ENCODE measurements at places on chromosomes 16 and 17. TPM values are rescaled to one million over a fixed set of nuclear protein-coding genes. Genes with fewer than 3 reads are reported as not detected.

Gene CCL3
- total RNA-seq, result 77.2 TPM

Gene CA7
- not detected for total RNA-seq

Gene GID4
- 11.0 TPM for total RNA-seq

Gene NPIPB5
- total RNA-seq, result 395 TPM

Gene TBC1D3I
- total RNA-seq, result 1.1 TPM

- no peaks in the 10 kb centered on the region for H3K4me1 ChIP-seq
- no peak overlapping the region for H3K4me3 ChIP-seq
- H3K36me3 ChIP-seq, result no peaks in the 10 kb centered on the region
- no peak overlapping the region for H3K27ac ChIP-seq
- H3K27me3 ChIP-seq, result no peaks in the 10 kb centered on the region
Observed at GRCh38 chr16:82855471-82855870, 228.7 kb downstream of the CDH13 start.

DNA sequence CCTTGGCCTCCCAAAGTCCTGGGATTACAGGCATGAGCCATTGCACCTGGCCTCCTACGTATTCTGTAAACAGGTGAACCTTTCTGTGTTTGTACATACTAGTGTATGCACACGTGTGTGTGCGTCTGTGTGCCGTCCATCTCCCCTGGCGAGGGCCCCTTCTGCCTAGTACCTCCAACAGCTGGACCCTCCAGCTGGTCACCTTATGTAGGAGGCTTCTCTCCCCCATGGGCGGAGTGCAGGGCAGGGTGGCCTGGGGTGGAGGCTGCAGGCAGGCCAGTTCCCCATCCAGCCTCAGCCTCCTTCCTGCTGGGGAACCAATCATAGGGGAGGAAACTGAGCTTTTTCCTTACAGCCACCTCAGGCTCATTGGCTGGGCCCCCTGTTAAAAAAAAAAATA is 24.4 kb upstream of the DOC2B start:
- H3K36me3 ChIP-seq, result no peaks in the 10 kb centered on the region
- no peak overlapping the region for H3K27ac ChIP-seq
- H3K4me1 ChIP-seq, result no peaks in the 10 kb centered on the region
- no peak overlapping the region for H3K4me3 ChIP-seq
- no peak for DNase-seq

DNA sequence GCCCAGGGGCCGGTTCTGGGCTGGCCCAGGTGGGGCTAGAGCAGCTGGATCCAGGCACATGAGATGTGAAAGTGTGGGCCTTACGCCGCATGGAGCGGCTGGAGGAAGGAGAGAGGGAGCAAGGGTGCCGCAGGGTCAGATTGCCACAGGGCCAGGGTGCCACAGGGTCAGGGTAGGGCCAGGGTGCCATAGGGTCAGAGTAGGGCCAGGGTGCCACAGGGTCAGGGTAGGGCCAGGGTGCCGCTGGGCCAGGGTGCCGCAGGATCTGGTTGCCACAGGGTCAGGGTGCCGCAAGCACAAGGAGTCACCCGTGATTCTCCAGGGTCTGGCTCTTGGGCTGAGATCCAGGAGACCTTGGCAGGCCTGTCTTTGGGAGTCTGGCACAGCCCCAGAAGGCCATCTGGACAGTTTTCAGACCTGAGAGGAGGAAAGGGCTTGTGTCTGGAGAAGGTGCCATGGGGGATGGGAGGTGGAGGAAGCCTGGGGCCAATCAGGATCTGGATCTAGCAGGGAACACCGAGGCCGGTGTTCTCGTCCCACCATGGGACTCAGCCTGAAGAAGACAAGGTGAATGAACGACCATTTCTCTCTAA is 13.1 kb upstream of the LASP1NB start:
- DNase-seq, result no peak
- peak overlapping the region; percentile 21 for H3K27ac ChIP-seq
- no peaks in the 10 kb centered on the region for H3K27me3 ChIP-seq
- H3K4me3 ChIP-seq, result no peak overlapping the region

GRCh38 chr17:39139161-39139511 is 12.3 kb downstream of the PLXDC1 start:
- no peaks in the 10 kb centered on the region for H3K4me1 ChIP-seq
- H3K36me3 ChIP-seq, result no peaks in the 10 kb centered on the region
- no peaks in the 10 kb centered on the region for H3K27me3 ChIP-seq
- H3K4me3 ChIP-seq, result no peak overlapping the region
- no peak for DNase-seq

- no peak overlapping the region for H3K4me3 ChIP-seq
- H3K27me3 ChIP-seq, result peaks cover 12% of the 10 kb centered on the region
- H3K27ac ChIP-seq, result no peak overlapping the region
- DNase-seq, result no peak
- no peaks in the 10 kb centered on the region for H3K4me1 ChIP-seq
Observed at GRCh38 chr16:30829130-30830071, 42.4 kb upstream of the ZNF629 start.

- no peak overlapping the region for H3K27ac ChIP-seq
- DNase-seq, result peak; percentile 35
- peaks cover 7% of the 10 kb centered on the region for H3K4me1 ChIP-seq
- H3K27me3 ChIP-seq, result peaks cover 59% of the 10 kb centered on the region
- H3K36me3 ChIP-seq, result no peaks in the 10 kb centered on the region
Observed at GRCh38 chr17:31392856-31393748, 1.6 kb downstream of the RAB11FIP4 start.

DNA sequence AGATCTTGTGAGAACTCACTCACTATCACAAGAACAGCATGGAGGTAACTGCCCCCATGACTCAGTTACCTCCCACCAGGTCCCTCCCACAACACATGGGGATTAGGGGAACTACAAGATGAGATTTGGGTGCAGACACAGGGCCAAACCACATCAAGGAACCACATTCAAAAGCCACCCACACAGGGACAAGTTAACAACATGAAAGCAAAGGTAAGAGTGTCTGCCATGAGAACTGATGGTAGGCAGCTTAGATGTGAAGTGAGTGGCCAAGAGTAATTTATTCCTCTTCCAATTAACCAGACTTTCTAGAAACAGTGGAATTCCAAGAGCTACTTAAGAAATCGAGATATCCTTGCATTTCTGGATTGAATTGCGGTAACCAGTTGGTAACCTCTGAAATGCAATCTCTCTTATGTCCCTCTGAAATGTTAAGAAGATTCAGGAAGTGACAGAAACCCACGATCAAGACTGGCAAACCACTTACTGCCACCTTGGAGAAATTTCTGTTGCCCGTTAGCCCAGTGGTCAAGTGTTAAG is 167.4 kb upstream of the CACNG5 start:
- H3K27ac ChIP-seq, result peak overlapping the region; percentile 4
- H3K27me3 ChIP-seq, result no peaks in the 10 kb centered on the region
- peaks cover 16% of the 10 kb centered on the region for H3K36me3 ChIP-seq
- H3K4me3 ChIP-seq, result no peak overlapping the region
- H3K4me1 ChIP-seq, result peaks cover 30% of the 10 kb centered on the region

GRCh38 chr16:67766291-67766690 is 40.1 kb downstream of the RANBP10 start:
- no peaks in the 10 kb centered on the region for H3K27me3 ChIP-seq
- H3K36me3 ChIP-seq, result peaks cover 11% of the 10 kb centered on the region
- DNase-seq, result no peak
- no peak overlapping the region for H3K27ac ChIP-seq
- H3K4me1 ChIP-seq, result peaks cover 4% of the 10 kb centered on the region

GRCh38 chr16:1818204-1818872 is 8.3 kb downstream of the HAGH start:
- H3K27ac ChIP-seq, result no peak overlapping the region
- H3K4me3 ChIP-seq, result no peak overlapping the region
- H3K27me3 ChIP-seq, result no peaks in the 10 kb centered on the region

DNA sequence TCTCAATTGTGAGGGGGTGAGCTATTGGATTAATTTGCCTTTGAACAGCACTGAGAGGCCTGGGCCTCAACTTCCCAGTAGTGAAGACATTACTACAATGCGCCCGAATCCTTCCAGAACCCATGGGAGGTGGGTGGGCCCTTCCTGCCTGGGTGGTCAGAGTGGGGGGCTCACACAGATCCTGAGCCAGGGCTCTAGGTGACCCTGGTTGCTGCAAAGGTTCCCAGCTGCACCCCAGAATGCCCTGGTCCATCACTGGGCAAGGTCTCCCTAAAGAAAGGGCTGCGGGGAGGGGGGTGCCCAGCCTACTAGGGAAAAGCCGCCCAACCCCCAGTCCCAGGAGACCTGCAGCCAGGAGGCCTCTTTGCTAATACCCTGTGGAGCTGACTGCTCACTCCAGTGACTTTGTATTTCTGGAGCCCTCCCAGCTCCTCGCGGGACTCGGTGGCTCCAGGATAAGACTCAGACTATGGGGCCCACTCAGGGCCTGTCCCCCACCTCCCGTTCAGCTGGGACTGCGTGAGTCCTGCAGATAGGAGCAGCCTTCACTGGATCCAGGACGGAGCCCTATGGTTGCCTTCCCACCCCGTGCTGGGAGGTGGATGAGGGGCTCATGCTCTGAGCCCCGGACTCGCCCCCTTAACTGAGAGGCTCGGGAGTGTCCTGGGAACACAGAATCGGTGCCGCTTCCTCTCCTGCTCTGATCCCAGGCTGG is 40.2 kb downstream of the SLC7A5 start:
- DNase-seq, result no peak
- no peak overlapping the region for H3K27ac ChIP-seq
- H3K36me3 ChIP-seq, result peaks cover 12% of the 10 kb centered on the region

- peaks cover 36% of the 10 kb centered on the region for H3K27me3 ChIP-seq
- no peaks in the 10 kb centered on the region for H3K36me3 ChIP-seq
- peaks cover 3% of the 10 kb centered on the region for H3K4me1 ChIP-seq
- H3K4me3 ChIP-seq, result no peak overlapping the region
Observed at GRCh38 chr17:6355196-6355595, 79.7 kb downstream of the AIPL1 start.

DNA sequence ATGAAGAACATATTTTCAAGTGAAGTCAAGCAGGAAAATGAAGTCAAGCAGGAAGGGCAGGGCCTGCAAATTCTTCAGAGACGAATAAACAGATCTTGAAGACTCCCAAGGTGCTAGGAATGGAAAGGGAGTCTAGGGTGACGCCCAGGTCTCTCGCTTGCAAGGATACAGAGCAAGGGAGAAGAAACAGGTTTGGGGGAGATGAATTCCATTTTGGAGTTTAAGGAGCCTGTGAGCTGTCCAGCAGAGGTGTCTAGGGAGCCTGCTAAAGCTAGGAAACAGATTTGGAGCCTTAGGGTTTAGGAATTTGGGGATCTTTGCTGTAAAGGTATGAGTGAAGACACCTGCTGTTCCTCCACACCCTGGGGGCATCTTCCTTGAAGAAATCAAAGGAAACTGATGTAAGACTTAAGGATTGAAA is 2.0 kb upstream of the UNKL start:
- no peak for DNase-seq
- H3K4me1 ChIP-seq, result peaks cover 48% of the 10 kb centered on the region
- H3K27me3 ChIP-seq, result no peaks in the 10 kb centered on the region

GRCh38 chr17:64135000-64135399 is 5.1 kb upstream of the ERN1 start:
- no peak overlapping the region for H3K4me3 ChIP-seq
- H3K4me1 ChIP-seq, result peaks cover 15% of the 10 kb centered on the region
- no peak overlapping the region for H3K27ac ChIP-seq
- H3K36me3 ChIP-seq, result no peaks in the 10 kb centered on the region

DNA sequence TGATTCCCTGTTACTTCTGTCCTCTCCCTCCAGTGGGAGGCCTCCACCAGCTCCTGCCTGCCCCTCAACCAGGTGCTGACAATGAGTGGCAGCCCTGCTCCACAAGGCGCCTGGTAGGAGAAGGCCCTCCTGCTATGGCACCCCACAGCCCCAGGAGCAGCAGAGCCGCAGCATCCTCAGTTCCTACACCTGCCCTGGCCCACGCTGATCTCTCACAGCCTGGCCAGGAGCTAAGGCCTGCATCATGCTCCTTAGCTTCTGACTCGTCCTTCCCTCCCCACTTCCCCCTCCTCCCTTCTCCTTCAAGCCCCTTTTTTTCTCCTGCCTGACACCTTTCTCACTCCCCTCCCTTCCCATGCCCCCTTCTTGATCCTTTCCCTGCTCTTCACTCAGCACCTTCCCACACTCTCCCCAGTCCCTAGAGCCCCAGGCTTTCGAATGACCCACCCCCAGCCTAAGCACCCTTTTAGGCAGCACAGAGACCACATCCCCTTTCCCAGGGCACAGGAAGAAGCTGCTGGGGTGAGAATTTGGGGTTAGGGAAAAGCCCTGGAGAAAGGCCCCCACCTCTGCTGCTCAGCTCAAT is 6.5 kb downstream of the PROCA1 start:
- H3K27me3 ChIP-seq, result no peaks in the 10 kb centered on the region
- peaks cover 2% of the 10 kb centered on the region for H3K4me1 ChIP-seq
- DNase-seq, result no peak

- peaks cover 41% of the 10 kb centered on the region for H3K4me1 ChIP-seq
- no peaks in the 10 kb centered on the region for H3K27me3 ChIP-seq
- peak overlapping the region; percentile 16 for H3K4me3 ChIP-seq
- peak; percentile 94 for DNase-seq
Observed at GRCh38 chr17:8158267-8159031, 4.3 kb downstream of the VAMP2 start.

DNA sequence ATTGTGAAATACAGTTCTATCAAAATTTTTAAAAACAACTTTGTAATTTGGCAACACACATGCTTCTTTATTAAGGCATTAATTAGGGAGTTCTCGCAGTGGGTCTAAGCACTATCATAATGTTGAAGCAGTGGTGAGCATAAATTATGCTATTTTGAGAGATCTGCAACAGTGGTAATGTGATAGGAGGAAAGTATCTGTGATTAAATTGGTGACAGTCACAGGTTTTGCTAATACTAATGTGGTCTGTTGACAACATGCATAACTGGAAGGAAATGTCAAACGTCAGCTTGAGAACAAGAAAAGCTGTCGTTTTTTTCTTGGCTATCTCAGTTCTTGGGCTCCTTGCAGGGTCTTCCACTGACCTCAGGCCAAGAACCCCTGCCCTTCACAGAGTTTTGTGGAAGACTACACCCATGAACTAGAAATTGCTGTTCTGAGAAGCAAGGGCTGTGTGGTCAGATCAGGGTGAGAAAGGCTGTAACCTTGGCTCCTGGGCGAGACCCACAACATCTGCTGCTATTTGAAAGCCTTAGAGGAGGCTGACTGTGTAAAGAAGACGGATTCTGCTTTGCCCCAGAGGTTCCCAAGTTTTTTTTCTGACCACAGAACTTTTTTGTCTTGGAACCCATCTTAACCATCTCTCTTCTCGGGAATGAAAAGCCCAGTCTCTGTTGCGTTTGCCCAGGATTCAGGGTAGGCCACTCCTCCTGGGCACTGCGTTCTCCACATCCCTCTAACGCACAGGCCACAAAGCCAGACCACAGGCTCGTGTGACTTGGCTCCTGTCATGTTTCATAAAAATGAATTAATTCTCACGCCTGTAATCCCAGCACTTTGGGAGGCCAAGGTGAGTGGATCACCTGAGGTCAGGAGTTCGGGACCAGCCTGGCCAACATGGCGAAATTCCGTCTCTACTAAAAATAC is 13.9 kb downstream of the ATP2A1 start:
- H3K4me3 ChIP-seq, result no peak overlapping the region
- H3K27me3 ChIP-seq, result no peaks in the 10 kb centered on the region
- DNase-seq, result no peak
- H3K4me1 ChIP-seq, result peaks cover 4% of the 10 kb centered on the region
- no peaks in the 10 kb centered on the region for H3K36me3 ChIP-seq

- peaks cover 9% of the 10 kb centered on the region for H3K4me1 ChIP-seq
- H3K27ac ChIP-seq, result no peak overlapping the region
- H3K27me3 ChIP-seq, result peaks cover 16% of the 10 kb centered on the region
- no peak for DNase-seq
- H3K36me3 ChIP-seq, result no peaks in the 10 kb centered on the region
Observed at GRCh38 chr17:19726631-19727376, 10.4 kb upstream of the SLC47A2 start.

Measured in activated CD8-positive, alpha-beta memory T cell treated with anti-CD3 and anti-CD28 coated beads, Interleukin-2, amount 10 ng/mL, durations not matched to agents 7 days and 5 days (primary cell).